ENCODE measurements at places on chromosomes 12 and 14.
A peak's percentile ranks its signal among the peaks of the same experiment; 100 is the strongest.

DNA sequence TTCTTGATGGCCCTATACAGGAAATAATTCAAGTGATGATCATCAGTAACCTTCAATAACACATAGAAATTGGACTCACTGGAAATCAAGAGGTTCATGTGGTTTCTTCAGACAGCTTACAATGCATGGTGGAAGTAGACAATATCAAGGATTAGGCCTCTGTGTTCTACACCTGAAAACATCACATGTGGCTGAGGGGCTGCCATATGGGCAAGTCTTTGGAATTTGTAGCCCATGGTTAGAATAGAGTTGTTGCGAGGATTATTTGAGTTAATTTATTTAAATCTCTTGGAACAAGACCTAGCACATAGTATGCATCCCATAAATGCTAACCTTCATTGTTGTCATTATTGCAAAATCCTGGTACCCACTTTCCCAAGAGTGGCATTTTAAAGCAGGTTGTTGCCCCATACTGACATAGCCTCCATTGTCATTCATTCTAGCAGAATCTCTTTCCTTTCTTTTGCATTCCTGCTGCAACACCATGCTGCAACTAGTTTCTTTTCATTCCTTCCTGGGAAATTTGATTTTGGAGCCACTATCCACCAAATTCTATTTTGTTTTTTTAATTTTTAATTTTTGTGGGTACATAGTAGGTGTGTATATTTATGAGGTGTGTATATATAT lies 352.7 kb upstream of the NAV3 start:
- no peak for DNase-seq

DNA sequence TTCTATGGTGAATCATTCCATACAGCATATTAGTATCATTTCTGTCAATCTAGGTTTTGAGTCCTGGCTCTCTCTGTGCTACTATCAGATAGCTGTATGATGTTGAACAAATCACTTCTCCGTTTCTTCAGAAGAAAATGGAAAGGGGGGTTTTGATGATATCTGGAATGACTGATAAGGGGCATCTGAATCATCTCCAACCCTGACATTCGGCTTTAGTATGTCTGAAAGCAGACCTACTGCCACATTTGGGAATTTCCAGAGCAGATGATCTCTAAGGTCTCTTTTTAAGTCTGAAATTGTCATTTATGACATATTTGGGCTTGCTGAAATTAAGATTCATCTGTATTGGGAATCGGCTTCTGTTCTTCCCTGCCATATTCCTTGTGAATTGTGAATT lies 10.1 kb downstream of the MLF2 start:
- no peak for DNase-seq

DNA sequence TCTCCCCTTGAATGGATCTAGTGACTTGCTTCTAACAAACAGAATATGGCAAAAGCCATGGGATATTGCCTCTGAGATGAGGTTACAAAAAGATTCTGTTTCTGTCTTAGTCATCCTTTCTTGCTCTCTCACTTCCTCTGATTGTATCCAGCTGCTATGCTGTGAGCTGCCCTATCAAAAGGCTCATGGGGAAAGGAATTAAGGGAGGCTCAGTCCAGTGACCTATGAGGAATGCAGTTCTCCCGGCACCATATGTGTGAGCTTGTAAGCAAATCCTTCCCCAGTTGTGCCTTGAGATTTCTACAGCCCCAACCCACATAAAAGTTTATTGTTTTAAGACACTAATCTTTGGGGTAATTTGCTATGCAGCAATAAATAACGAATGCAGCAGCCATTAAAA lies 183.1 kb downstream of the KLHL28 start:
- no peak for DNase-seq

GRCh38 chr12:120668868-120669840 lies 17.8 kb upstream of the MLEC start:
- DNase-seq = no peak

GRCh38 chr12:53749986-53750811 lies 1.6 kb downstream of the CISTR start:
- peak; percentile 37 for DNase-seq

DNA sequence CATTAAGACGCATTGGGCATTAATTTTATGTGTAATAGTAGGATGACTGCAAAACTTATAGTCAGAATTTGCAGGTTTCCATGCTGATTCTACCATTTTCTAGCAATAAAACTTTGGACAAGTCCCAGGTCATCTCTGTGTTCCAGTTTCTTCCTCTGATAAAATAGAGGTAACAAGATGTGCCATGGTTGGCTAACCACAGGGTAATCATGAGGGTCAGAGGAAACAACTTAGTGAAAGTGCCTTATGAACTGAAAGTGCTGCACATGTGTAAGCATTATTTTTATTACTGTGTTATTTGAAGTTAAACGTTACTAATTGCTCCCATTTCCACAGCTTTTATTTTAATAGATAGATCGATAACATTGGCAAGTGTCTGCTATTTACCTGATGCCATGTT lies 21.1 kb downstream of the SMCO2 start:
- no peak for DNase-seq

DNA sequence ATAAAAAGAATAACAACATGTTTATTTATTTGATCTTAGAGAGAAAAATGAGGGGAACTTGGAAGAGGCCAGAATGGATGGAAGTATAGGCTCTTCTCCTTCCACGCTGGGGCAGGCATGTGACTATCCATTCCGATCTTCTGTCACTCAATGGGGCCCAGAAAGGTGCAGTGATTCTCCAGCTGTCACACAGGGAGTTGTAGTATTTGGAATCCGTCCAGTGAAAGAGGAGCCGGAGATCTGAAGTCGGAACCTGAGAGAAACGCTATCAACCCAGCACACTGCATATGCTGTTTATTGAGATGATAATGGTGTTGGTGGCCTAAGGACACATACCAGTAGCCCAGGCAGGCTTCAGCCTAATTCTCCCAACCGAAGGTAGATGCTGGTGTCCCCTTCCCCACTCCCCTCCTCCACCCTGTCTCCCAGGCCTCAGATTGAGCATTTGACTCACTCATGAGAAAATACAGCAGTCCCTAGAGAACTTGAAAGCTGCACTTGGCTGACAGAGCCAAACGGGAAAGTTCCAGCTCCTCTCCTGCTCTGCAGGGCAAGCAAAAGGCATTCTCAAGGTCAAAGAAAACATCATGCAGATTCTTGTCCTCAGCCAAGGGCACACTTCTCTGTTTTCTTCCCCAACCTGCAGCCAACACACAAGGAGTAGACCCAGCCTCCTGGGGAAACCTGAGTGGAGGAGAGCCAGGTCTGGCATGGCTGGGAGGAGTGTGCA lies 100.4 kb downstream of the IRF2BPL start:
- DNase-seq = no peak

DNA sequence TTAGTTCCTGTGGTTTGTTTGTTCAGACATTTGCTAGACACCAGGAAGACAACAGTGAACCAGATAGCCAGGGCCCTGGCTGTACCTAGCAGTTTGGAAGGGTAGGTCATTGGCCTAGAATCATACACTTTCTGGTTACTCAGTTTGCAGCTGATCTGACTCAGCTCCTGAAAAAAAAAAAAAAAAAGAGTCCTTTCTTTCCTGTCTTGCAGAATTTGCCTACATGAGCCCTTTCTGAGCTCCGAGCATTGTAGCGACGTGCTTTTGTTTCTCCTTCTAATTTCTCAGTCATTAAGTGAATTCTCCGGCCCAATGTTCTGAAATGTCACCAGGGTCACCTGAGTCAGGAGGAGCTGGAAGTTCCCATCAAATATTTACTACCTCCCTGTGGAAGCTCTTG lies 2.4 kb downstream of the CABP1 start:
- no peak for DNase-seq

- no peak for DNase-seq
Measured at GRCh38 chr12:69047990-69048389, 115.0 kb upstream of the CPM start.

DNA sequence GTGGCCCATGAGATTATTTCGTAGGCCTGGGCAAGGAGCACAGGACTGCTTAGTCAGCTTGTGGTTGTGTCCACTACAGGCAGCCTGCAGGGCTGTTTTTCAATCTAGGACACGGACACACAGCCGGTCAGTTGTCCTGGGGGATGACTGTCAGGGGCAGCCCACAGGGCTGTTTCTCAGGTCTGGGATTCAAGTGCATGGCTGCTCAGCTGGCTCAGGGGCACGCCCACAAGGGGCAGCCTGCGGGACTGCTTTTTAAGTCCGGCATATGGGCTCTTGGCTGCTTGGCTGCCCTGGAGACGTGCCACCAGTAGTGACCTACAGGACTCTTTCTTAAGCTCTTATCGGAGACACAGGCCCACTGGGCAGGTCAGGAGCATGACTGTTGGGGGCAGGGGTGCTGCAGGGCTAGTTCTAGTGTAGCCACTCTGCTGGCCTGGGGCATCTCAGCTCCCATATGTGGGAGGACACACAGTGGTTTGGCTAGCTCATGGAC lies 26.6 kb upstream of the GTF2A1 start:
- no peak for DNase-seq

DNA sequence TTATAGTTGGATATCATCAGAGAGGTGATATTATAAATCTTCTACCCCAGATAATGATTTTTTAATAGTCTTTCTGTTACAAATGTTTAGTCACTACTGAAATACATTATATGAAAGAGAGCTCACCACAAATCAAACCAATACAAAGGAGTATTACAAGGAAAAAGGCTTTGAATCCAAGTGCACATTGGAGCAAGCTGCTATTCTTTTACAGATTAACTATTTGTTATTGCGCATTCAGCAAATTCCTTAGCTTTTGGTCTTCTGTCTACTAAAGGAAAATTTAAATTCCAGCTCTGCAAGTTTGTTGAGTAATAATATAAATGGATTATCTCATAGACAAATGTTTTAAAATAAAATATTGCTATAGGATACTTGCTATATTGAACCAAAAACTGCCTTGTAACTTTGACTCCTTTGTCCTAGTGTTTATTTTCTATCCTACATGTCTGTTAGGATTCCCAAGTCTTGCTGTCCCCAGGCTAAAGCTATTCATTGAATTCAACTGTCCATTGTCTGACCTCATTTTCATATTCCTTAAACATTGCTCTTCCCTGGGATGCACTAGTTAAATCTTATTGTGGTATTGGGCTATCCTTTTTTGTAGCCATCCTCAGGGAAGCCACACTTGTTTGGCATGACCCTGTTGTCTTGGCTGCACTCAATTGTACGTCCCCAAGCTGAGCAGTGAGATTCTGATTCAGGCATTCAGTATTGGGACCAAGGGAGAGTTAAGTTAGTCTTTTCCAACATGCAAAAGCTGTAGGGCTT lies 41.5 kb downstream of the PDE3A start:
- no peak for DNase-seq

GRCh38 chr12:15726027-15726877 lies 62.9 kb downstream of the EPS8 start:
- DNase-seq = no peak

DNA sequence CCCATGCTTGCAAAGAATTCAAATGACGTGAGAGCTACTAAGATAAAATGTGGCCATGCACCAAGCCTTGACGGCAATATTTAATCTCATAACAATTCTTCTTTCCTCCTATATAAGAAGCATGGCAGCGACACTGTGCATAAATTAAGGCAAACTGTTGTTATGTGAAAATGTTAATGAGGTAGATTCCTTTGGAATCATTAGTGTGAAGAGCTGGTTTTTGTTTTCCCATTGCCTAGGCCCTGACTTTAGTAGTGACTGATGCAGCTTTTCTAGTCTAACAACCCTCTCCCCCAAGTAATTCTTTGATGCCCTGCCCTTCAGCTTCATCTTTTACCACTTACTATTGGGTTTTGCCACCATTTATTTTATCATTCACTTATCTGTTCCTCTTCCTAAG lies 10.6 kb upstream of the PSEN1 start:
- no peak for DNase-seq

DNA sequence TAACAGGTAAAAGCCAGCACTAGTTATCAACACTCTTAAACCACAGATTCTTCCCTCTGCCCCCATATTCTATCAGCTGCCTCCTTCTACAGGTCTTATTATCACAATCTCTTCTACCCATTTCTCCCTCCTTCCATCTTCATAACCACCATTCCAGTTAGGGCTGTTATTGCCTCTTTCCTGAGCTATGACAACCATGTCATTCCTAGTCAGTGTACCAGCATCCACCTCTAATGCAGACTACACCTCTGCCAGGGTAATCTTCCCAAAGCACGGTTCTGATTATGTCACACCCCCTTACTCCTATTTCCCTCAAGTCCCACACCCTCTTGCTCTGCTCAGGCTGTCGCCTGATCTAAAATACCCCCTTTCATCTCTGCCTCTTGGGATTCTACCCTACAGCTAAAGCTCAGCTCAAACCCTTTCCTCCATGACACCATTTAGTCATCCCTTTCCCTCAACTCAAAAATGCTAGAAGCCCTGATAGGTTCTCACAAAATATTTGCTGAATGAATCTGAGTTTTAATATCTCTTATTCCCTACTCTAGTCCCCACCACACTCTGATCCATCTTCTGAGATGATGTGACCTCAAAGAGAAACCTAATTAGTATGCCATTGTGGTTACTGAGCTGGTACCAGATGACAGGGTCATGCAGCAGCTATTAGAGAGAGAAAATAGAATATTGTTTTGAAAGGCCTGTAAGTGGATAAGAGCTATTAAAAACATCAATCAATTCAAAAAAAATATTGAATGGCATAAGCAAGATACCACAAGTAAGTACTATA lies 11.7 kb downstream of the RACGAP1 start:
- no peak for DNase-seq

GRCh38 chr14:73942180-73942579 lies 7.7 kb downstream of the FAM161B start:
- no peak for DNase-seq

DNA sequence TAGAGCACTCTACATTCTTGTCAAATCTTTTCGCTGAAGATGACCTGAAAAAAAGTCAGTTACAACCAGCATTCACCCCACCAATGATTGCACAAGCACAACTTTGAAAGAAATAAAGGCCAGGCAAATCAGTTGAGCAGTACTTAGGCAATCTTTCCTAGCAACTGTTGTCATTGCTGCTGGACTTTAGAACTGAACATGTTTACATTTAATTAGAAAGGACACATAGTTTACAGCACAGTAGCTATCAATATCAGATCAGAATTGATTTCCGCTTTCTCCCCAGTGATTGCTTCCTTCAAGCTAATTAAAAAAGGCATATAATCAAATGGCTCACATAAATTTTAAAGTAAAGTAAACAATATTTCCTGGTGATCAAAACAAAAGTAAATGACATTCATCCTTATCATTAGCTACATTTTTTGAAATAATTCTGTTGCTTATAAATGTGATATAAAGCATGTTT lies 128.4 kb downstream of the FOXA1 start:
- no peak for DNase-seq

DNA sequence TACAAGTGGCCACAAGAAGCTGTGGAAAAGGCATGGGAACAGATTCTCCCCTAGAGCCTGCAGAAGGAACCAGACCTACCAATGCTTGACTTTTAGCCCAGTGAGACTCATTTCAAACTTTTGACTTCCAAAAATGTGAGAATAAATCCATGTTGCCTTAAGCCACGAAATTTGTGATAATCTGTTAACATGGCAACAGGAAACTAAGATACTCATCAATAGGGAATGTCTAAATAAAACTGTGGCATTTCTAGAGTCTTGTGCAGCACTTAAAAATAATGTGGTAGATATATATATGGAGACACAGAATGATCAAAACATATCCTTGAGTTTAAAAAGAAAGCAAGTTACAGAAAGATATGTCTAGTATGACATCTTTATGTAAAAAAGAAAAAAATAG lies 12.0 kb downstream of the HECTD4 start:
- no peak for DNase-seq
